ENCODE measurements at places on chromosomes 1 and 21. TPM values are rescaled to one million over a fixed set of nuclear protein-coding genes. Genes with fewer than 3 reads are reported as not detected.

CD1E gene
- not detected for total RNA-seq

LRRC7 gene
- total RNA-seq: 14.3 TPM

COL11A1 gene
- not detected for total RNA-seq

RBM8A gene
- 75.2 TPM for total RNA-seq

TMPRSS2 gene
- total RNA-seq: not detected

HTR6 gene
- total RNA-seq: not detected

RUNX3 gene
- total RNA-seq: 2.3 TPM

SYT14 gene
- total RNA-seq: not detected

CHRM3 gene
- 2.4 TPM for total RNA-seq

GRCh38 chr1:8145545-8146202 lies 119.6 kb upstream of the ERRFI1 start:
- no peak for DNase-seq

GRCh38 chr1:113982949-113983348 lies 3.7 kb downstream of the OLFML3 start:
- DNase-seq: no peak

DNA sequence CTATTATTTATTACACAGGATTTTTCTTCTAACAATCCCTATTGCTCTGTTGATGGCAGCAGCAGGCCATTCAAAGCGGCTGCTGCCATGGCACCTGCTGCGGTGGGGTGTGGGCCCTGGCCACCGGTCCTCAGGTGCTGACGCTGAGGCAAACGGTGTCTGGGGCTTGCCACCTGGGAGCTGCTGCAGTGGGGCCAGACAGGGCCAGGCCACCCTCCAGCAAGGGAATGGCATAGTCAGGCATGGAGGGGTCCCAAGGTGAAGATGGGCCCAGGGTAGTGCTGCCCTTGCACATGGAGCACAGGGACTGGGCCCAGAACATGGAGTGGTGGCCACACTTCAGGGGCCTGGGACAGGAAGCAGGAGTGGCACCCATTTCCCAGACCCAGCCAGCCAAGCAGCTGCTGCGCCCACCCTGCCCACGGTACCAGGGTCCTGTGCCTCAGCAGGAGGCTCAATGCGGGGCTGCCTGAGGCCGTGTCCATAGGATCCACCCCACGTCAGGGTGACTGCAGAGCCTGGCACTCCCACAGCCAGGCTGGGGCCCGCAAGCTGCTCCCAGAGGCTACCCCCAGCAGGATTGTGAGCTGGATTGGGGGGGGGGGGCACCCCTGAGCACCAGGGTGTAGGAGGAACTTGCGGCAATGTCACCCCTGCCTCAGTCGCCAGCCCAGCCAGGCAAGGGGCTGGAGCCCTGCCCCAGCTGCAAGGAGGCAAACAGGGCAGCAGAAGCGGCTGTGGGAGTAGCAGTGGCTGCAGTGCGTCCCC lies 53.9 kb upstream of the KRTAP11-1 start:
- no peak for DNase-seq

DNA sequence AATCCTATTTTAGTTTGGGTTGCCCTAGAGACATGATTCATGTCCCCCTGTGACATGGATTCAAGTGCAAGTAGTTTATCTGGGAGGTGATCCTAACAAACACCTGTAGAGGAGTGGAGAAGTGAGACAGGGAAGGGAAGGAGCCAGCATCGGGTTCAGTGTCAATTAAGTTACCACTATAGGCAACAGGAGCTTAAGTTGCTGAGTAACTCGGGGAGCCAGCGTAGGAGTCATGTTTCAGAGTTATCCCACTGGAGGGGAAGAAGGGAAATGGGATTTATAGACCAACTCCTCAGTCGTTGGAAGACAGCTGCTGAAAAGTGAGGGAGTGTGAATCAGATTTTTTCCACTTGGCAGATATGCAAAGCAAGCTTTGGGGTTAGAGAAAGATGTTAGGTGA lies 54.9 kb downstream of the SLC30A7 start:
- DNase-seq: no peak

GRCh38 chr1:95013950-95014574 lies 58.7 kb downstream of the ALG14 start:
- DNase-seq: no peak

DNA sequence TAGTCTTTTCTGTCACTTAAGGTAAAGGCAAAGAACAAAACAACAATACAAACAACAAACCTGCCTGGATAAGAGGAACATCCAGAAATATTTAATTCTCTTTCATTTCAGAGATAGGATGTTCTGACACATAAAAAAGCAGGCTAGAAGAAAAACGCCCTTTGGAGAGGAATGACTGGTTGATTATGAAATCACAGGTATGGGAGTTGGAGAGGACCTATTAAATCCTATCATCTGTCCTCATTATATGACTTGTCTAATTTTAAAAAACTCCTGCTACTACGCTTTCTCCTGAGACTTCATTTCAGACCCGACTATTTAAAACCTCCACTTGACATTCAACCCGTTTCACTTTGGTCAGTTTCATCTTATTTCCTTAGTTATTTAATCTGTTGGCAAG lies 54.1 kb downstream of the TMPRSS15 start:
- no peak for DNase-seq

- no peak for DNase-seq
Observed at GRCh38 chr1:17944646-17945045, 163.0 kb upstream of the IGSF21 start.

- no peak for DNase-seq
Observed at GRCh38 chr1:15308621-15309027, 61.6 kb downstream of the FHAD1 start.

- DNase-seq: no peak
Observed at GRCh38 chr1:3359351-3359750, 95.1 kb upstream of the ARHGEF16 start.

DNA sequence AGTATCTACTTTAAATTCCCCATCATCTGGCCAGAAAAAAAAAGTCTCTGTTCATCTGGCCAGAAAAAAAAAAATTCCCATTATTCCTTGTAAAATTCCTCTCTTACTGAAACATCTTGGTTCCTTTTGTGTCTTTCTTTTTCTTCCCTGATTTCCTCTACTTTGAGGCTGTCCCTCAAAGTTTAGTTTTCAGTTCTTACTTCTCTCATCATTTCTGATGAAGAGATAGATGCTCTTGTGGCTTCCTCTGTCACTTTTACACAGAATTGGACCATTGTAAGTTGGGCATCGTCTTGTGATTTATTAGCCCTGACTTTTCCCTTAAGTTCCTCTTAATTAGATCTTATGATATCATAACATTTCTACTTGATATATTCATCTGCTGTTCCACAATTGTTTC lies 6.5 kb downstream of the SOAT1 start:
- DNase-seq: no peak

- DNase-seq: no peak
Observed at GRCh38 chr1:193042766-193043691, 16.1 kb downstream of the UCHL5 start.

DNA sequence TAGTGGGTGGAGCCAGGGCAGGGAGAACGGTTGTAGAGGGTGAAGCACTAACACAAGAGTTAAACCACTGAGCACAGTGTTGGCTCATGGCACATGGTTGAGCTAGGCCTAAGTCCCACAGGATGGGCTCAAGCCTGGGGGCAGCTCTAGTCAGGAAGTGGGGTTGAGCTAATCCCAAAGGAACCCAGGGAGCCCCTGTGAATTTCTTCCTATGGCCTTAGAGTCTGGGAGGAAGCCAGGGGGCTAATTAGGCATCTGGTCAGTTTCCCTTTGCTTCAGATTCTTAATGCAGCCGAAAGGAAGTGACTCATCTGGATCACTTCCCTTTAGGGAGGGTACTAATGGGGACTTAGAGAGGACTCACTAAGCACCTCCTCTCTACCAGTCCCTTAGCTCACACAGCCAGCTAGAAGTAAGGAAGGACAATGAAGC lies 10.1 kb downstream of the CFAP45 start:
- DNase-seq: no peak

GRCh38 chr1:192951691-192952460 lies 107.3 kb downstream of the UCHL5 start:
- DNase-seq: no peak

DNA sequence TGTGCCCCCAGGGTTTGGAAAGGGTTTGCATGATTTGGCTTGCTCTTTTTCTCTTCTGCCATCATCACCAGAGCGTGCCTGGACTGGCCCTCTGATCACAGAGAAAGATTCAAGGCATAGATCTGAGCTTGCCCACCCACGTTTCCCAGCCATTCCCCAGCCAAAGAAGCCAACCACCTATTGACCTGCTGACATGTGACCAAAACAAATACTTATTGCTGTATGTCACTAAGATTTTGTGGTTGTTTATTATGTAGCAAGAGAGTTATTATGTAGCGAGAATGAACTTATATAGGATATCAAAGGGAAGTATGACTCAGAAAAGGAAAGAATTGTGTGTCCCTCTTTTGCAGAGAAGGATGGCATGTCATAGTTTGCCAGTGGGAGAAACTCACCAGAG lies 59.9 kb downstream of the UBE2U start:
- no peak for DNase-seq

DNA sequence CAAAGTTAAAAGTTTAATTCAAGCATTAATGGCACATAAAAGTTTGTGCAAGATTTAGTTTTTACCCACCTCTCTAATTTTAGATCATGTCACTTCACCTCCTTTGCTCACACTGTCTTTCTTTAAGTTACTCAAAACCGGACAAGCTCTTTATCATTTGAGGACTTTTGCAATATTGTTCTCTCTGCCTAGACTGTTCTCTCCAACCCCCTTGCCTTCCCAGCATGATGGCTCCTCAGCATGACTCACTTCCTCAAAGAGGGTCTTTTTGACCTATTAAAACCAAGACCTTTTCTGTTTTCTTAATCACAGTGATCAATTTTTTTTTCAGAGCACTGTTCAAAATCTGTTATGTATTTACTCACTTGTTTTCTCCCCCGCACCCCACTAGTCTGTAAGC lies 61.3 kb downstream of the XKR8 start:
- no peak for DNase-seq

- DNase-seq: no peak
Observed at GRCh38 chr1:116338400-116338799, 34.6 kb upstream of the ATP1A1 start.

- no peak for DNase-seq
Observed at GRCh38 chr1:147167365-147167764, 4.9 kb downstream of the PRKAB2 start.

GRCh38 chr1:150164224-150164623 lies 14.5 kb downstream of the PLEKHO1 start:
- no peak for DNase-seq

DNA sequence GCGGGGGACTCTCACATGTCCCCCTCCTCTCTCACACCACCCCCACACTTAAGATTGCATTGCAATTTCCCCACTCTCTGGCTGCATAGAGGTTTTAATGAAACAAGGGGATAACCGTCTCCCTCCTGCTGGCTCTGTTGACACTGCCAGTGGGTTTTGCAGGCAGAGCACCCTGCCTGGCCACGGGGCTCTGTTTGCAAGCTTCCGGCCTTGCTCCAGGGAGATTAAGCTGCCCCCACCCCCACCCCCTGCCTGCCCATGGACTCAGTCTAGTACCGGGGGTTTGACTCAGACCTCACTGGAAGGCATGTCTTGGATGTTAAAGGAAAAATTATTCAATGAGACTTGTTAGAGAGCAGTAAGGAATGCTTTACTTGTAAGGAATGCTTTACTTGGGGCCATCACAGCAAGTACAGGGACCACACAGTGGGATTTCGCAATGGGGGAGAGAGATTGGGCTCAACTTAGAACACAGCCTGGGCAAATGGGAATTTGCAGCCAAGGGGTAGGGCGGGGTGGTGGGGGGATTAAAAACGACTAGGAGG lies 101.0 kb downstream of the AJAP1 start:
- DNase-seq: no peak

DNA sequence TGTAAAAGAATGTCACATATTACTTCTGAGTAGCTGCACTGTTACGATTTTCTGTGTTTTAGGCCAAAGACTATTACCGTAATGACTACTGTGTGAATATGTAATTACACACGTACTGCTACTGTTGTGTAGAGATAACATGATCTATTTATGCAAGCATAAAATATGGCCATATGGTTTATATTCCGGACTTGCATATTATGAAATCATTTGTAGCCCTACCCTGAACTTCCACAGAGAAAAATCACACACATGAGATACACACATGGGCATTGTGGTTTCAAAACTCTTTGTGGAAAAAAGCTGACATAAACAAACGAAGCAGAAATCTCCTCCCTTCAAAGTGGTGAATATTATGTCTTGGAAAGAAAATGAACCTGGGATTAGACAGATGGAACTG lies 373.0 kb upstream of the ADAMTS5 start:
- DNase-seq: no peak

DNA sequence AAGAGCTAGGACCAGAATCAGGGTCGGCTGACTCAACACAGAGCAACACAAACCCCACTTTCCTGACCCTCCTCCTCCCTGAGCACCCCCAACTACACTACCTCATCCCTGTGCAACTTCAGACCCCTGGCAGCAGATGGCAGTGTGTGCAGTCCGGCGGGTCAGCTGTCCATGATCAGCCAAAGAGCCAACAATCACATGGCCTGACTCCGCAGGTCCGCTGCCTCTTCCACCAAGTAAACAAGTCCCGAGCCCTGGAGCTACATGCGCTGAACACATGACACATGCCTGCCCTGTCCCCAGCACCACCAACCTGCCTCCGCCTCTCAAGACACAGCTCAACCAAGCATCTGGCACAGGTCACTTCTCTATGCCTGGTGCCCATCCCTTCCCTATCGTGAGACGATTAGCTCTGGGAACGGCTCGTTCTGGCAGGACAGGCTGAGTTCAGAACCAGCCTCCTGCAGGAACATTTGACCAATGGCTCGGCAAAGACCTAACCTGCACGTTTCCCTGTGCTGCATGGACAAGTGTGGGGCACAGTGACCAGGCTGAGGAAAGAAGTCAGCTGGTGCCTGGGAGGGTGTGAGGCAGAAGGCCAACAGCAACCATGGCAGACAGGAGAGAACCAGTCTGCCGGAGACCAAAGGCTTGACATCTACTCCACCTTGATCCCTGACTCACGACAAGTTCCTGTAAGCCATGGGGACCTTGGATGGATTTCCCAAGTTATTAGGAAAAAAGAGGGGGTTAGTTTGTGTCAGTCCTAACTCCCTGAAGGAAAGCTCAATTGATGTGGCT lies 60.3 kb downstream of the CD46 start:
- peak; percentile 86 for DNase-seq

- no peak for DNase-seq
Observed at GRCh38 chr1:178075333-178075732, 18.6 kb upstream of the RASAL2 start.

DNA sequence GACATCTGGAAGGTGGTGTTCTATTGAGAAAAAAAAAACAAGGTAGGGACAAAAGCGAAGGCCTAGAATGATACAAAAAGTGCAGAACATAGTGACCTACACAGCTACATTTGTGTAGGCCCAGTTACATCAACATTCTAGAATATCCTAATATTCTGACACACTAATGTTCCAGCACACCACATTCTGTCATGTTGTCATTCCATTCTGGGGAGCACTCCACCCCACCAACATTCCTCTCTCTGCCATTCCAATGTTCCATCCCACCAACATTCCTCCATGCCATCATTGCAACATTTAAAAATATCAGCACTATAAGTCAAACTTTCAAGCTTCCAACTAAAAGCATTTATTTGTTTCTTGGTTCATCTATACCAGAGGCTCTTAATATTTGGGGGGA lies 28.5 kb downstream of the COA7 start:
- no peak for DNase-seq

- DNase-seq: no peak
Observed at GRCh38 chr1:222732216-222733159, 4.5 kb upstream of the FAM177B start.

GRCh38 chr1:228006034-228006785 lies 588 bp upstream of the WNT3A start:
- no peak for DNase-seq

All from right atrium auricular region (tissue), 2 donors.